ENCODE measurements at places on chromosomes 3 and 15. TPM values are rescaled to one million over a fixed set of nuclear protein-coding genes. Genes with fewer than 3 reads are reported as not detected.

GRCh38 chr15:79034284-79034683, 56.3 kb downstream of the RASGRF1 start:
- DNase-seq = no peak

GMNC gene
- not detected for total RNA-seq

- no peak for DNase-seq
Observed at GRCh38 chr3:57098418-57099310, 38.2 kb downstream of the SPATA12 start.

DNA sequence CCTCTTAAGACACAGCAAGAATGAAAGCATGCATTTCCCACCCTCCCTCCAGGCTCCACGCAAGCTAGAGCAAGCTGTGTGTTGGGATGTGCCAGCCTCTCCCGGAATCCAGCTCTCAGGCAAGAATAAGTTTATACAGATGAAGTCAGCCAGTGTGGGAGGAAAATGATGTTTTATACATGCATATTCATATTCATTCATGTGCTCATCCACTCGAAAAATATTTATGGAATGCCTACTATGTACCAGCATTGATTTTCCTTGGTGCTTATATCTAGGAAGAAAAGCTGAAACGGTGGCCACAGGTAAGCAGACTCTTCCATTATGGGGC, 62.7 kb downstream of the KLHL6 start:
- DNase-seq = no peak

- DNase-seq = no peak
Observed at GRCh38 chr3:158419820-158420653, 151.0 kb upstream of the MLF1 start.

PLEKHO2 gene
- total RNA-seq = 33.3 TPM

POLR2M gene
- 75.8 TPM for total RNA-seq

ZNF770 gene
- 47.8 TPM for total RNA-seq

DNA sequence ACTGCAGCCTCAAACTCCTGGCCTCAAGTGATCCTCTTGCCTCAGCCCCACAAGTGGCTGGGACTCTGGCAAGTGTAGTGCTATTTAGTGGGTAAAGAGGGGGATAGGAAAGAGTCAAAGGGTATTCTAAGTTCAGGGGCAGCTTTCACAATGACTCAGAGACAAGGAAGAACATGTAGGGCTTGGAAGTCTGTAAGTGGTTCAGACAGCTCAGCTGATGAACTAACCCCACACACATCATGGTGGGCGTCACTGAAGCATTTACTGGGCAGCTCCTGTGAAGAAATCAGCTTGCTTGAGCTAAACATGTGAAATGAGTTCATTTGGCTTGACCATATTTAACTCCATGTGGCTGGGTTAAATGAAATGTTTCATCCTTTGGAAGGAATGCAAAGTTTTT, 34.6 kb upstream of the THSD4 start:
- no peak for DNase-seq

- no peak for DNase-seq
Observed at GRCh38 chr15:71812966-71813722, 2.8 kb downstream of the NR2E3 start.

DNA sequence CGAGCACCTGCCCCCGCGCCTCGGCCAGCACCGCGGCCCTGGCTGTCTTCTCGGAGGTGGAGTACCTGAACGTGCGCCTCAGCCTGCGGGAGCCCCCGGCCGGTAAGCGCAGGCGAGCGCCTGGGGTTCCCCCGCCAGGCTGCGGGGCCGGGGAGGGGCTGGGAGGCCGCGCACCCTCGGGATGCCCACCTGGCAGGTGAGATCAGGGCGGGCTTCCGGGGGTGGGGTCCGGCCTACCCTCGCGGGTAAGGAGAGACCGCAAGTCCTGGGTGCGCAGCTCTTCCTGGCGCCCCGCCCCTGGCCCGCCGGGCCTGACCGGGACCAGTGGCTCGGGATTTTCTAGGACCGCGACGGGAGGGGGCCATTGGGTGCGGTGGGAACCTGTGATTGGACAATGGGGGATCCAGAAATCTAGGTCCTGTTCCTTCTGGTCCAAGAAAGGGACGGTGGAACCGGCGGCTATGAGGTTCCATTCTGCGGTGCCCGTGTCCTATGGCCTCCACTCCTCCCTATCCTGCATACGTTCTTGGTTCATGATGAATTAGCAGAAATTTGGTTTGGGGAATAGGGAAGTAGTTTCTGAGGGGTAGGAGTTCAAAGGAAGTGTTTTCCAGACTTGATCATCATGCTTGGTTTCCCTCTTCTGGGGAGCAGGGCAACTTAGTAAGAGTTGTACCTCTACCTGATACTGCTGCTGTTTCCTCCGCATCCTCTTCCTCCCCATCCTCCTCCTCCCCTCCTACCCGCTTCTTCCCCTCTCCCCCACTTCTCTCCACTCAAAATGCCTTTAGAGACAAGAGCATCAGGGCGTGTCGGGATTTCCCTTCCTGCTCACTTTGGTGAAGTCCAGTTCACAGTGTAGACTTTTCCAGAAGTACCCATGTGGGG, 808 bp downstream of the ARRDC4 start:
- DNase-seq = no peak

GRCh38 chr3:73432706-73433032, 192.1 kb downstream of the PDZRN3 start:
- DNase-seq = no peak

DNA sequence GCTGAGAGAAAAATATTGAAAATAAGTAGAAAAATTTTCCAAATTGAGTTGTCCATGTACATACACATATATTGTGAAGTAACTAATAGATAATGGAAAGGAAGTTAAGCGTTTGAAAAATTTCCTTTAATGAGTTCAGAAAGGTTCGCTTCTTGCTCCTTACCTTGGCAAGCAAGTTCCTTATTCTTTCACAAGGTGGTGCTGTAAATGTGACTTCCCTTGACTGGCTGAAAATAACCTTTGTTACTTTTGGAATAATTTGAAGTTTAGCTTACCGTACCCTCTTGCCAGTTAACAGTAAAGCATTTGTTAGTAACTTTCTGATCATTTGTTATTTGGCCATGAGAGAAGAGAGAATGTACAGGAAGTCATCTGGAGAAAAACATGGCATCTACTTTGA, 41.6 kb downstream of the PYDC2 start:
- DNase-seq = no peak

MED12L gene
- 3.9 TPM for total RNA-seq

DNA sequence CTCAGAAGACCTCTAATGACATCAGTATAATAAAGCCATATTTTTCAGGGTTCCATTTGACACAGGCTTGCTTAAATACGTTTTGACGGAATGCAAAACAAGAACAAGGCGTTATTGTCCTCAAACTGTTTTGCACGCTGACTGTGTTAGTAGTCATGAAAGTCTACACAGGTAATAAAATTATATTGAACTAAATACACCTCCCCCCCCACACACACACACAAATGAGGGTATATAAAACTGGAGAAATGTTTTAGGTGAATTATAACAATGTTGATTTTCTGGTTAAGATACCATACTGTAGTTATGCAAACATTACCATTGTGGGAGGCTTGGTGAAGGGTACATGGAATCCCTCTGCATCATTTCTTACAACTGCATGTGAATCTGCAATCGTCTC, 257.1 kb upstream of the ARRDC4 start:
- DNase-seq = no peak

GRCh38 chr15:40702077-40702476, 7.1 kb downstream of the RAD51 start:
- no peak for DNase-seq

REC114 gene
- total RNA-seq = not detected

DNA sequence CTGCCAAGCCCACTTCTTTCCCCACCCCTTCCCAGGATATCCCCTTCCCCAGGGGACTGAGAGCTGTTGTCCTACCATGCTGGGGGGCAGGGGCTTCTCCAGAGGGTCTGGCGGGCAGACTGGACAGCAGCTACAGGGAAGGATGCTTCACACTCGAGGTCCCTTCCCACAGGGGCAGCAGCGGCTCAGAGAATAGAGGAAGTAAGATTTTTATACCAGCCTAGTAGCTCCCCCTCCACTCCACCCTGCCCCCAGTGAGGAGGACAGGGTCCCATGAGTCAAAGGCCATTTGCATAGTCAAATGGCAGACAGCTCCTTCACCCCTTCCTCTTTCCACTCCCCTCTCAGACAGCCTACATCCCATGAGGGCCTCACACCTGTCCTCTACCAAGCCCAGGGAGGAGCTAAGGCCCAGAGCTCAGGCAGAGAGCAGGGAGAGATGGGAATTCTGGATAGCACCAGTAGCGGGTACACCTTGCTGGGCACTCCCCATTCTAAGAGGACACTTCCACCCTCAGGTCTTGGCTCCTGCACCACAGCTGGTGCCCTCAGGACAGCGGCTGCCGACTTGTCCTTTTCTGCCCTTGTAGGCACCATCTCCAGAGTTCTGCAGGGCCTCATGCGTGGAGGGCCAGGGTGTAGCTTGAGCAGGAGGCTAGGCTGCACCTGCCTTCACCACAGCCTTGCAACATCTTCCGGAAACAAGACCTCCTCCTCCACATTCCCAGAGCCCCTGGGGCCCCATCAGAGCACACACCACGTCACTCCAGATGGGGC, at the start of gene TLR9:
Gene TLR9 (minus strand): TSS at position 194 of the 777 bp plus-strand sequence. CDS start 116 bp downstream, at position 78.
- DNase-seq = peak; percentile 42

- no peak for DNase-seq
Observed at GRCh38 chr3:195179776-195180489, 91.0 kb downstream of the XXYLT1 start.

DNA sequence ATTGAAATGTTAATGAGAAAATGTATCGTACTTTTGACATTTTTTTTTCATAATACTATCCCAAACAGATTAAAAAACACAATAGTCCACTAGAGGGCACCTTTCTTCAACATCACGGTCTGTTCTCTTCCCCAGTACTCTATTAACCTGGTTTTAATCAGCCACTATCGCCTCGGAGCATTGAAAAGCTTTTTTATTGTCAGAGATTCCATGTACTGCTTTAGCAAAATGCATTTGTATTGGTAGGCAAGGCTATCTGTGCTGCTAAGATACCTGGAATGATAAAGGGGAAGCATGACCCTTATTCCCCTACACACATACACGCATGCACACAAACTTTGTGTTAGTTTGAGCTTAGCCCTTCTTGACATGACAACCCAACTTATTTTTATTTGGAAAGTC, 160.1 kb upstream of the IL12A start:
- no peak for DNase-seq

ALPK3 gene
- total RNA-seq = 9.7 TPM

All from ureter (tissue), 1 donor.